ENCODE measurements at places on chromosomes 5 and 9.
A peak's percentile ranks its signal among the peaks of the same experiment; 100 is the strongest.

DNA sequence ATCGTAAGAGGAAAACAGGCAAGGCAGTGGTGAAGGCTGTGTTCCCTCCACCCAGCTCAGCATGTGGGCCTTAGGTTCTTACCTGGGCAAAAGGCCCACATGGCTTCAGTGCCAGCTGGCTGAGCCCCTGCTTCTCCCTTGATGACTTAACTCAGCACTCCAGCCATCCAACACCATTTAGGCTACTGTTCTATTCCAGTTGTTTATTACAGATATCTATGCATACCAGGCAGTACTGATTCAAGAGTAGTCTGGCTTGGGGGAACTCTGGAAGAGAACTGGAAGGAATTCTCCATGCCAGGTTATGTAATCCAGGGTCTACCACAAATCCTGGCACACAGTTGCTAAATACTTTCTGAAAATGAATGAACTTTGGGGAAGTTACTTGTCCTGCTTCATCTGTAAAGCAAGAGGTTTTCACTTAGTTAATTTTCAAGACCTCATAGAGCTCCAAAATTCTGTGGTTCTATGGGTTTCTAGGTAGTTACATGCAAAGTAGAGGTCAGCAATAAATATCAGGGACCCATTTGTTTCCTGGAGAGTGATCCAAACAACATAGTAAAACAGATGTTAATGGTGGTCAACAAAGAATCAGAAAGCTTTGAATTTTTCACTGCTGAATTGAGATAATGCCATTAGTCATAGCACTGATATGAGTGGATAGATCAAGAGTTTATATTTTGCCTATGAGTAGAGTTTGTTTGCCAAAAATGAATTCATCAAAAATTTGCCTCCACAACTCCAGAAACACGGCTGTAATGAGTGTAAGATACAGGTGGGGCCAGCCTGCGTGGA is 88.2 kb upstream of the OSMR start:
- DNase-seq, result no peak

DNA sequence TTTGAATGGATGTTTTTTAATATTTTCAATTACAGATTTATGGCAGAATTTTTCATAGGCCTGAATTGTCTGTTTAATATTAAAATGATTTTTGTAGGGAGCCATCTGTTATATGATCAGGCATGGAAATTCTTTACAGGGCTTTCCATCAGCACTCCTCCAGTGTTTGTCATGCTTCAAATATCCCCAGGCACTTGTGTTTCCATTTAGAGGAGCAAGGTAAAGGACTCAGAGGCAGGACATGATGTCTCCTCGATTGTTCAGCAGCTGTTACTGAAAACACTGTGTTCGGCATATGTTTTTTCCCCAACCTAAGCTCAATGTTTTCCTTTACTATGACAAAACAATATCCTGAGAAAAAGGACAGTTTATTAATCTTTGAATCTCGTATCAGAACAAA is 172.3 kb upstream of the RFX3 start:
- no peak for DNase-seq

- no peak for DNase-seq
These were observed 39.7 kb upstream of the CDKN2AIPNL start for GRCh38 chr5:134451225-134451935.

- DNase-seq, result no peak
These were observed 219.6 kb downstream of the DENND1A start for GRCh38 chr9:123710299-123710698.

- DNase-seq, result no peak
These were observed 128.6 kb upstream of the MAST4 start for GRCh38 chr5:66467564-66467963.

DNA sequence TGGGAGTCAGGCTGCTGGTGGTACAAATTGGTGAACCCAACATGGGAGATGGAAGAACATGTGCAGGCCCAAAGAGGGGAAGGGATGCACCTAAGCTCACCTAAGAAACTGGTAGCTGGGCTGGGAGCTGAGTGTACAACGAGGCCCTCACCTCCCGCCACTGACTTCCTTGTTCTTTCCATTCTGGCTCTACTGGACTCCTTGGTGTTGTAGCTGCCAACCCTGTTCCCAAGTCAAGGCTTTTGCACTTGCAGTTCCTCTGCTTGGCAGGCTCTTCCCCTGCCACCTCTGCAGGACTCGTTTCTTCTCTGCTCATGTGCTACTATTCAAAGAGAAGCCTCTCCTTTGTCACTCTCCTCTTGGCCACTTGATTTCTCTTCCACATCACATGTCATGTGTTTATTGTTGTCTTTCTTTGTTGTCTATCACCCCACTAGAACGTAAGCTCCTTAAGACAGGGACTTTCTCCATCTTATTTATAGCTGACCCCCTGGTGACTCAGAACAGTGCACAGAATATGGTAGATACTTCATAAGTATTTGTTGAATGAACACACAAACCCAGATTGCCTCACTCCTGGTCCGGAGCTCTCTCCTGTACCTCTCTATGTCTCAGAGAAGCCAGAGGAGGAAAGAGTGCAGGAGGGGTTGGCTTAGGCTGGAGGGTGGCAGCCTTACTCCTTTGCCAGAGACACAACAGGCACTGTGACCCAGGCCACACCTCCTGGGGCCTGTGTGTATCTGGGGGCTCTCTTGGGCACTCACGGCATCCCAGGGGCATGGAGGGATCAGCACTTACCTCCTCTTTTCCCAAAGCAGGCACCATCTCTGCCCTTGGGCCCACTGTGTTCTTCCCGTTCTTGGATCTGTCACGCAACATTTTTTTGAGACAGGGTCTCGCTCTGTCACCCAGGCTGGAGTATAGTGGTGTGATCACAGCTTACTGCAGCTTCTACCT is 5.2 kb upstream of the SPINK4 start:
- DNase-seq, result no peak

DNA sequence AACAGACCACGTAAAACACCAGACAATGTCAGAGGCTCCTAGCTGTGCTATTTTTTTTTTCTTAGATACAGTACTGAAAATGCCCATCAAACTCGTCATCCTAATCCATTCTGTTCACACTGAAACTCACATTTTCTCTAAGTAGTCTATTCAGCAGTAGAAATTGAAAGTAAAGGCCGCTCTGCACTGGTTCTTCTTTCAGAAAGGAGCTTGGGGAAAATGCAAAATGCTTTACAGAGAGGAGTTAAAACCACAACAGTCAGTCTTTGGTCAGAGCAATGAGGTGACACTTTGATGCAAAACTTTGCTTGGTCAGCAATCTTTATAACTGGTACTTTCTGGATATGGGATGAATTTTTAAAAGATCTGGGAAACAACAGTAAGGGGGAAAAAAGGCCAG is 43.8 kb upstream of the SUSD1 start:
- DNase-seq, result no peak

GRCh38 chr5:139702548-139702947 is 54.4 kb downstream of the CXXC5 start:
- no peak for DNase-seq

DNA sequence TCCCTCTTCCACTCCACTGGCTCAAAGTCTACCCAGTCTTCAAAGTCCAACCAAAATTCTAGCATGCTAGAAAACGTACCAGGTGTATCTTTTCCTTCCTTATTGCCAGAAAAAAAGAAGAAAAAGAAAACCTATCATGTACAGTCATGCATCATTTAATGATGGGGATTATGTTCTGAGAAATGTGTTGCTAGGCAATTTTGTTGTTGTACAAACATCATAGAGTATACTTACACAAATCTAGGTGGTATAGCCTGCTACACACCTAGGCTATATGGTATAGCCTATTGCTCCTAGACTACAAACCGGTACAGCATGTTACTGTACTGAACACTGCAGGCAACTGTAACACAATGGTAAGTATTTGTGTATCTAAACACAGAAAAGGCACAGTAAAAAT is 104.8 kb downstream of the SREK1 start:
- no peak for DNase-seq

GRCh38 chr9:127187231-127187956 is 65.0 kb upstream of the ANGPTL2 start:
- peak; percentile 44 for DNase-seq

DNA sequence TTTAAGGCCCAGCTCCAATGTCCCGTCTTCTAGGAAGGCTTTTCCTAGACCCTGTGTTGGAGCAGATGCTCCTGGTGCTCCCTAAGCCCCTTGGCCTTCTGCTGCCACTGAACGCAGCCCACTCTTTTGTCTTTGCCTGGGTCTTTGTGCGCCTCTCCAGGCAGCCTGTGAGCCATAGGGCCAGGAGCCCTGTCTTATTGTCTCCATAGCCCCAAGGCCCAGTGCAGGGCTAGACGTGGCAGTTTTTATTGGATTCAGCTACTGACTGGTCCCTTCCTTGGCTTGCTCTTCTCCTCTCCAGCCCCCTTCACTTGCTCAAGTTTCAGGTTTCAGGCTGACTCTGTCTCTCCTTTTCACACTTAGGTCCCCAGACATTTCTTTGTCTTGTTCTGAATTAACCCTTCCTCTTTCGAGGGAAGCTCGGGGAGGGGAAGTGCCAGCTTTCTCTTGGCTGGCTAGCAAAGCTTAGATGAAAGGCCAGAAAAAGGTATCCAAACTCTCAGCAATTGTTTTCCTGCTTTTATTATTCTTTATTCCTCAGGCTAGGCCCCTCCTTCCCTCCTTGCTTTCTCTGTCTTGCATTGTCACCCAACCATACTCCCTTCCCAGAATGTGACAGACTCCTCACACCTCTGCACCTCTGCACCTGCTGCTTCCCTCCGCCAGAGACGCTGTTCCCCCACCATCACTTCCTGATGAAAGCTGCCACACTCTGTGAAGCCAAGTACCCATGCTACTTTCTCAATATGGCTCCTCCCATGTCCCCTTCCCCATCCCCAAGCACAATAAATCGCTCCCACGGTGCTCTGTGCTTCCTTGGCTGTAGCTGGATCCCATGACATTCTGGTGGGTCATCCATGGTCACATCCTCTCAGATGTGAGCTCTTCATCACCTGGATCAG is 101.6 kb upstream of the CPEB4 start:
- no peak for DNase-seq

DNA sequence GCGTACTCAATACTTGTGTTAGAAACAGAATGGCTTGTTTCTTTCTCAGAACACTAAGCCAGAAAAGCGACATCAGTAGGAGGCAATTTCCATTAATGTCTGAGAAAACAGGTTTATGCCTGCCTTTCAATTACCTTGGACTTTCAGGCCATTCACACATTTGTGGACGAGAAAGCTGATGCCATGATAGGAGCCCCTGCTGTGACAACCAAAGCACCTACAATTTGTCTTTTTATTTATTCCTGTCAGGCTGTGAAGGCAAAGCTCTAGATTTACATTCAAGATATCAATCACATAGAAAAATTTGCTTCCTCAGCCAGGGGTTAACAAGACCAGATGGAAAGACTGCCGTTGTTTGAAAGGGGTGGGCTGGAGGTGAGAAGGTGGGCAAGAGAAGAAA is 76.2 kb downstream of the C7 start:
- DNase-seq, result no peak

DNA sequence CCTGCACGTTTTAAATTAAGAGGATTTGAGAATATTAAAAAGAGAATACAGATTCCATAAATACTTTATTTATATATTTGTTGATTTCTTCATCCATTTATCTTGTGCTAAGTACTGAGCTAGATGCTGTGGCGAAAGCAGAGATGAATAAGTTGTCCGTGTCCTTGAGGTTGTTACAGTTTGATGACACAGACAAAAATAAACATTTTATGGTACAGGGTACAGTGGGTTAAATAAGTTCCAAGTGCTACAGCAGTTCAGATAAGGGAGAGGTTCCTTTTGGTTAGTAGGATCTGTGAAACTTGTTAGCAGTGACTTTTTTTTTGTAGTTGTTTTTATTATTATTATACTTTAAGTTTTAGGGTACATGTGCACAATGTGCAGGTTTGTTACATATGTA is 50.2 kb downstream of the MACIR start:
- DNase-seq, result no peak

- DNase-seq, result peak; percentile 47
These were observed 569 bp downstream of the HINT2 start for GRCh38 chr9:35814106-35814840.

DNA sequence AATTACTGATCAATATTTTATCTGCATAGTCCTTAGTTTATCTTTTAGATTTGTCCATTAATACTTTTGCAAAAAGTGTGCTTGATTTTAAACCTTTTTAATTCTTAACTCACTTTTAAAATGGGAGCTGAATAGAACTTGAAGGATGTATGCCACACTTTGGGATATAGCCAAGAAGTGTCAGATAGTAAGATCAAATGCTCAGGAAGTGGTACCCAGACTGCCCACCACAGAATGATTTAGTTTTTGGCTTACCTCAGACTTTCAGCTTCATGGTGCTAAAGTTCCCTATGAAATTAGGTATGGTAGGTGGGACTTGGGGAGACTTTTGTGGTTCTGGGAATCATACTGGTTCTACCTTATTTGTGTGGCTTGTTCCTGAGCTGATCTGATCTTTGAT is 14.7 kb downstream of the FOCAD start:
- no peak for DNase-seq

DNA sequence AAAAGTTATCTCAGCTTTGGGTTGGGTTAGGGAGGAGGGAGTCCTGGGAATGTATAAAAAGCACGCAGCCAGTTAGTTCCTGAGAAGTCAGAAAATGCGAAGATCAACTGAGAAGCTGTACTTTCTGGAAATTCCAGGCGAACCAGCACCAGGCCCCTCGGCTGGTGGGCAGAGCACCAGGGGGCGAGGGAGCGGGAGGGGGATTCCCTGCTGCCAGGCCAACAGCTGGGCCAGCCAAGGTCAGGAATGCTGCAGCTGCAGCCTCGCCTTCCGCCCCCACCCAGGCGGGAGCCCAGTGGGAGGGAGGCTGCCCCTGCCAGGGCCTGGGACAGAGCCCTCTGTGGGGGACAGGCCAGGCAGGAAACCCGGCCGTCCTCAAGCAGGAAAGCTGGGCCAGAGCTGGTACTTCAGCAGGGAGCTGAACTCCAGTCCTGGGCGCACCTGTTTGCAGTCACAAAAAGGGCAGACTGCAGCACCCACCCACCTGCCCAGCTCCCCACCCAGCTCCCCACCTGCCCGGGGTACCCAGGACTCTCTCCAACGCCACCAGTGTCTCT is 35.5 kb downstream of the VAV2 start:
- no peak for DNase-seq

- DNase-seq, result no peak
These were observed 31.3 kb downstream of the IPPK start for GRCh38 chr9:92638621-92639101.

DNA sequence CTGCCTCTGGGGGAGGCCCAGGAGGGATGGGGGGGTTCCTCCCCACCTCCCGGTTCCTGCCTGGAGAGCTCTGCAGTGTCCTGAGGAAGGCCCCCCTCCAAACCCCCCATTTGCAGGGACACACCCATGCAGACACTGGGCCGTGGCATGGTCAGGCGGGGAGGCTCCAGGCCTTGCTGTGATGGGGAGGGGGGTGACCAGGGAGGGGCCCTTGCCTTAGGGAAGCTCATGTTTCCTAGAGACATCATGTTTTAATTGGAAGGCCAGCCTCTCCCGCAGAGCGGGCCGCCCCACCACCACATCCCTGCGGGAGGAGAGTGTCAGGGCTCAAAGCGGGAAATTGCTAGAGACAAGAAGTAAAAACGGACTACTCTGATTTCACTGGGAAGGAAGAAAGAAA is 12.0 kb downstream of the PRRX2 start:
- DNase-seq, result no peak

GRCh38 chr9:95459851-95460517 is 56.8 kb downstream of the PTCH1 start:
- DNase-seq, result no peak

GRCh38 chr5:13731121-13731628 is 213.3 kb downstream of the DNAH5 start:
- no peak for DNase-seq
